ENCODE measurements at places on chromosomes 11 and 22.

- DNase-seq = no peak
These were observed 7.2 kb downstream of the CEP164 start for GRCh38 chr11:117334896-117335295.

GRCh38 chr22:50670513-50670912 lies 2.1 kb upstream of the SHANK3 start:
- no peak for DNase-seq

DNA sequence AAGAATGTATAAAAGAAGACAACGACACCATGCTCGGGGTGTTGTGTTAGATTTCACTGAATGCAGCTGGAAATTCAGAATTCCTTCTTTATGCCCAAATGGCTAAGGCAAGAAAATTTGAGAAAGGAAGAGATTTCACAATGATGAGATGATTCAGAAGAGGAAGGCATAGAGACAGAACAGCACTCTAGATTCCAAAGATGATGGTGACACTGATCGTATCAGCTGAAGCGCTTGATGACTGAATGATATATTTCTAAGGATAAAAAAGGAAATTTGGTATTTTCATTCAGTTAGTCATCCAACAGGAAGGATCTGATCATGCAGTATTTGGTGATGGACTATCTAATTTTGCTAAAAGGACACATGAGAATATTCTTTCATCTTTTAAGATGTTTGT lies 189.2 kb downstream of the EFCAB6 start:
- DNase-seq = no peak

GRCh38 chr22:40603088-40603605 lies 33.4 kb downstream of the MRTFA start:
- no peak for DNase-seq

DNA sequence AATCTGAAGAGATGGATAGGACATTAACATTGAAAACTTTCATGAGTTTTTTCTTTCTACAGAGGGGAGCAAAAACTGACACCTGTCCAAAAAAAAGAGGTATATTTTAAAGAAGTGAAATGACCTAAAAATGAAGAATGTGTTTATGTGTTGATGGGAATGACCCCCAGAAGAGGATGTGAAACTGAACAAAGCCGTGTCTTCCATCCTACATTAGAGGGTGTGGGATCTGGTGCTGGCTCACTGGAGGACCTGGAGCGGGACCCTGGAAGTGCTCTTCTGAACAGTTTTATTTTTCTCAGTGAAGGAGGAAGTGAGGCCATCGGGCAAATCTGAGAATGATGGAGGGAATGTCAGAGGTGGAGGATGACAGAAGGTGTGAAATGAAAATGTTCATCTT lies 470.1 kb downstream of the NTM start:
- no peak for DNase-seq

DNA sequence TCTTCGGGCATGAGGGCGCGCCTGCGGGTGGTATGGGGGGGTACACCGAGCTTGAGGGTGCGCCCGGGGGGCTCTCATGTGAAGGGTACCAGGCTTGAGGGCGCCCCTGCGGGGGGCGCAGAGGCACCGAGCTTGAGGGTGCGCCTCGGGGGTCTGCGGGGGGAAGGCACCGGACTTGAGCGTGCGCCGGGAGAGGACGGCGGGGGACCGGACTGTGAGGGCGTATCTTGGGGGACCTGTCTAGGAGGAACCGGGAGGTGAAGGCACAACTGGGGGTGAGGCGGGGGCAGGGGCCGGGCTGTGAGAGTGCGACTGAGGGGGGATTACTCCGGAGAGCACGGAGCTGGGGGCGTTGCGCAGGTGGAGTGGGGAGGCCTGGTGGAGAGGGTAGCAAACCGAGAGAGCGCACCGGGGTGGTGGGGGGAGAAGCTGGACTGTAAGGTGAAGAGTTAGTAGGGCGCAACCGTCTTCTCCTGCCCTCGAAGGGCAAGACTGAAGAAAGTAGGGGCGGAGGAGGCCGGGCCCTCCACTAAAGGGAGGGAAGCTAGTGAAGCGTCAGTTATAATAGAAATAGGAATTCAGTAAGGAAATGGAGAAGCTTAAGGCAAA lies 1.1 kb upstream of the DDX6 start:
- peak; percentile 54 for DNase-seq

Measured in stimulated activated CD4-positive, alpha-beta T cell treated with anti-CD3 and anti-CD28 coated beads, Interleukin-4, amount 100 ng/mL, for 1 hour (primary cell).